ENCODE measurements at places on chromosomes 11 and 22.

DNA sequence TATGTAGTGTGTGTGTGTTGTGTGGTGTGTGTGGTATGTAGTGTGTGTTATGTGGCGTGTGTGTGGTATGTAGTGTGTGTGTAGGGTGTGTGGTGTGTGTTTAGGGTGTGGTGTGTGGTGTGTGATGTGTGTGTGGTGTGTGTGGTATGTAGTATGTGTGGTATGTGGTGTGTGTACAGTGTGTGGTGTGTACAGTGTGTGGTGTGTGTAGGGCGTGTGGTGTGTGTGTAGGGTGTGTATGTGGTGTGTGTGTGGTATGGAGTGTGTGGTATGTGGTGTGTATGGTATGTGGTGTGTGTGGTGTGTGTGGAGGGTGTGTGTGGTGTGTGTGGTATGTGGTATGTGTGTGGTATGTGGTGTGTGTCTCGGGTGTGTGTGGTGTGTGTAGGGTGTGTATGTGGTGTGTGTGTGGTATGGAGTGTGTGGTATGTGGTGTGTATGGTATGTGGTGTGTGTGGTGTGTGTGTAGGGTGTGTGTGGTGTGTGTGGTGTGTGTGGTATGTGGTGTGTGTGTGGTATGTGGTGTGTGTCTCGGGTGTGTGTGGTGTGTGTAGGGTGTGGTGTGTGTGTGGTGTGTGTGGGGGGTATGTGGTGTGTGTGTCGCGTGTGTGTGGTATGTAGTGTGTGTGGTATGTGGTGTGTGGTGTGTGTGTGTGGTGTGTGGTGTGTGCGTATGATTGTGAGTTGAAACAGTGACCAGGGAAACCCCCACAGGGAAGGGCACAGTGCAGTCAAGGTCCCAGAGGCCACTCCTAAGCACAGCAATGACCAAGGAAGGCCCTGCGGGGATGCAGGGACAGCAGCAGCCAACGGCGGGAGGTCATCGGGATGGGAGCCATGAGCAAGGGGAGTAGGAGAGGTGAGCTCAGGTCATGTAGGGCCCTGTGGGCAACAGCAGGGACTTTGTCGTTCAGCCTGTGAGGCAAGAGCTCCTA, 2.9 kb upstream of the PPP6R2 start:
- DNase-seq: no peak

GRCh38 chr22:49153921-49154320, 673.8 kb downstream of the BRD1 start:
- no peak for DNase-seq

DNA sequence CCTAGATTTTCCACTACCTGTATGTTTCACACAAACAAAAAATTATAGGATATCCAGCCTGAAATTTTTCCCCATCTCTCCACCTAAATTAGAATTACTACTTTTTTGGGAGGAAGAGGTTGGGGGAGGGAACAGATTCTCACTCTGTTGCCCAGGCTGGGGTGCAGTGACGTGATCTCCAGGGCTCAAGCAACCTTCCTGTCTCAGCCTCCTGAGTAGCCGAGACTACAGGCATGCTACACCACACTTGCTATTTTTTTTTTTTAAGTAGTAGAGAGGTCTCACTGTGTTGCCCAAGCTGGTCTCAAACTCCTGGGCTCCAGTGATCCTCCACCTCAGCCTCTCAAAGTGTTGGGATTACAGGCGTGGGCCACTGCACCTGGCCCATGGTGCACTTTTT, 9.5 kb downstream of the JAML start:
- DNase-seq: no peak

- DNase-seq: no peak
Measured at GRCh38 chr11:114319716-114320328, 23.6 kb downstream of the NNMT start.

Data from thoracic aorta (tissue), 2 donors.